ENCODE measurements at places on chromosomes 16 and 17.
A peak's percentile ranks its signal among the peaks of the same experiment; 100 is the strongest.

DNA sequence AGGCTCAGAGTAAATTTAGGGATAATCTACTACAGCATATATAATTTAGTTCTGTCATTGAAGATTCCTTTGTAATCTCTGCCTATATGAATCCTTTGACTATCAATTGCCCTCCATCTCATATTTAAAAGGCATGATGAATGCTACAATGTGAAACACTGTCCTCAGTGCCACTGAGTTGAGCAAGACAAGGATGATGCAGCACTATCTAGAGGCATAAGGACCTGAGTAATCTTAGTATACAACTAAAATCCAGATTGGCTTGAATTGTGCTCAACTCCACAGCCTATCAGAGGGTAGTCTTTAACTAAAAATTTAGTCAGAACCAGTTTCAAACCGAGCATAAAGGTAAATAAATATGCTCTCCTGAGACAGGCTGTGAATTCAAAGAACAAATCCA lies 11.6 kb upstream of the STRADA start:
- no peak for DNase-seq

GRCh38 chr17:39636927-39637736 lies at the start of gene STARD3:
Gene STARD3, plus strand, starts transcription at chr17:39637144. Its CDS starts 16,388 bp downstream, at chr17:39653532.
- peak; percentile 84 for DNase-seq

DNA sequence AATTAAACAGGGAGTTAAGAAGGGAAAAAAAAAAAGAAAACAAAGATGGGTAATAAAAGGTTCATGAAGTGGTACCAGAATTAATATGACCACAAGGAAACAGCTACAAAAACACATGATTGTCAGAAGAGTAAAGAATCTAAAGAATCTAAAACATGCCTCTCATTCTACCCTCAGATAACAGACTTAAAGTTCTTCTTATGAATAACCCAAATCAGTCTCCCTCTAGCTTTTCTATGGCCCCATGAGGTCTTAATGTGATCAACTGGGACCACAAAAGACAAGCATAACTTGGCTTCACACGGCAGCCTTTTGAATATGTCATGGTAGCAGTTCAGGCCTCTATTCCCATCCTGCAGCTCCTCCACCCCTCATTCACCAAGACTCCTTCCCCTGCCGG lies 6.9 kb downstream of the MYH10 start:
- peak; percentile 14 for DNase-seq

GRCh38 chr16:8436931-8437330 lies 153.4 kb downstream of the TMEM114 start:
- DNase-seq, result no peak

DNA sequence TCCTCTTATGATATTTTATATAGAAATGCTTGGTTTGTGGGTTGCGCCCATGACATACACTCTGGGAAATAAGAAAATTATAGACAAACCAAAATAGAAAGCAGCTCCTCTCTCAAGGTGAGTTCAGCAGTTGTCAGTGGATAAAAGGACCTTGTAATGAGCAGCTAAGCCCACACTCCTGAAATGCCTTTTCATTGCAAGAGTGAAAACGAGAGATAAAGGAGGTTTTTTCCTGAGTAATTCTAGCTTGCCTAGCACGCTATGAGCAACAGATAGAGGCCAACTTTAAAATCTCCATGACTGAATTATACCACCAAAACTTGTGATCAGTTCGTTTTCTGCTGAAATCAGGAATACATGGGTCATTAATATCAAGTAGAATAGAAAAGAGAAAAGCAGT lies 261.8 kb upstream of the CACNG5 start:
- no peak for DNase-seq

DNA sequence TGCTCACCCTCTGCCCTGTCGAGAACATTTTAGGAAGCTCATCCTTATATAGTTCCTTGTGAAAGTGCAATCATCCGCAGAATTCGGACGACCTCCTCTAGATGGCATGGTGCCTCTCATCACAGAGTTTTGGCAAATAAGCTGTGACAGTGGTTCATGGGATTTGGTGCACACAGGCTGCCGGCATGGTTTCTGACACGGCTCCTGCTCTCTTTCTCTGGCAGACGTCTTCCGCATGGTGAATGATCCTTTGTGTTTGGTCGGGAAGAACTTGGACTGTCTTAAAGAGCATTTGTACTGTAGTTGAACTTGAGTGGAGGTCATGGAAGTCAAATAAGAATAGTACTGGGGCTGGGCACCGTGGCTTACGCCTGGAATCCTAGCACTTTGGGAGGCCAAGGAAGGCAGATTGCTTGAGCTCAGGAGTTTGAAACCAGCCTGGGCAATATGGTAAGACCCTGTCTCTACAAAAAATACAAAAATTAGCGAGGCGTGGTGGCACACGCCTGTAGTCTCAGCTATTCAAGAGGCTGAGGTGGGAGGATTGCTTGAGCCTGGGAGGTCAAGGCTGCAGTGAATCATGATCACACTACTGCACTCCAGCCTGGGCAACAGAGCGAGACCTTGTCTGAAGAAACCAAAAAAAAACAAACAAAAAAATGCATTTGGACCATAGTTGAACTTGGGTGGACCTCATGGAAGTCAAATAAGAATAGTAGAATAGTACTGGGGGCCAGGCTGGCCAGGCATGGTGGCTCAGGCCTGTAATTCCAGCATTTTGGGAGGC lies 34.7 kb upstream of the NAT9 start:
- no peak for DNase-seq

DNA sequence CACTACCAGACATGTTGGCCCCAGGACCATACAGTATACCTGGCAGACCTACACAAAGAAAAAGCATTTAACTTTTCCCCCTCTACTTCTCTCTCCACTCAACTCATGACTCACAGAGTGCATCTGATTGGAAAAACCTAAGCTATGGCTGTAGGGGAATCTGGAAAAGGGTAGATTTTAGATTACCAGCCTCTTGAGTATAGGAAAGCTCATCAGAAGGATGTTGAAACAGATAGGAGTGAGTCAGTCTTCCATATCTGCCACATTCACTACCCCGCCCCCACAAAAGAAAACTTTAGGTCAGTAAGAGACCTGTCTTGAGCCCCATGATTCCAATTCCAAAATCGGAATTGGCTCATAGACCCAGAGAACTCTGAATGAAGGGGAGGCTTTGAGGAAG lies 12.3 kb downstream of the KRT9 start:
- no peak for DNase-seq

- DNase-seq, result no peak
These were observed 1.8 kb upstream of the CBX1 start for GRCh38 chr17:48102798-48103715.

- no peak for DNase-seq
These were observed 8.5 kb downstream of the SNTB2 start for GRCh38 chr16:69195369-69196029.

DNA sequence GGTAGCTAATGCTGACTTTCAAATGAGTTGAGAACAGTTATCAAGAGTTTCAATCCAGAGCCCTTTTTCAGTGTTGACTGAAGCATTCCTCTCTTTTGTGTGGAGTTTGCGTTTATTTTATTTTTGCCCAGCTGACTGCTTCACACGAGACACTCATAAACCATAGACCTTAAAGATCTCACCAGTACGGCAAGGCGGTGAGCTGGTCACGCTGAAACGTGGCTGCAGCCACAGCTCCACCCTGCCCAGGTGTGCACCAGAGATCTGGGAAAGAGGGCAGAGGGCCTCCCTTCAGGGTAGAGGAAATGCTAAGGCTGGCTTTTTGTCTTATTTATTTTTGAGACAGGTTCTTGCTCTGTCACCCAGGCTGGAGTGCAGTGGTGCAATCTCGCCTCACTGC lies 112.2 kb downstream of the AATF start:
- no peak for DNase-seq
